NCI-H524 treated with DMSO at 0.1 percent for 48 hours (cell line): ENCODE measurements at places on chromosomes 7 and 10.

DNA sequence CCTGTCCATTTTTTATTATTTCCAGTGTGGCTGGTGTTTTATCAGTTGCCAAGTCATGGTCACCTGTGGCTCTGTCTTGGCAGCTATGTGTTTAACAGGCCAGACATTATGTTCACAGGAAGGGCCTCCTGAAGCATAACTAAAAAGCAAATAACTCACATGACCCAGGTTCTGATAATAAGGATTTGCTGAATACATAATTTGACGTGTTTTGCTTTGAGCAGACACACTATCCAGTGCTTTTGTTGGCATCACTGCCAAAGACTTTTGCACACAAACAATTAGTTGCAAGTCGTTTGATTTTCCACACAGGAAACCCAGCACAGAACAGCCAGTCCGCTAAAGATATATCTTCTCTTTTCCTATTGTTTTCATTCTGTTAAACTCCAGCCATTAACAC, 173.6 kb downstream of the ARL4A start:
- no peak for DNase-seq

GRCh38 chr7:55096323-55096722, 77.5 kb downstream of the EGFR start:
- no peak for DNase-seq

DNA sequence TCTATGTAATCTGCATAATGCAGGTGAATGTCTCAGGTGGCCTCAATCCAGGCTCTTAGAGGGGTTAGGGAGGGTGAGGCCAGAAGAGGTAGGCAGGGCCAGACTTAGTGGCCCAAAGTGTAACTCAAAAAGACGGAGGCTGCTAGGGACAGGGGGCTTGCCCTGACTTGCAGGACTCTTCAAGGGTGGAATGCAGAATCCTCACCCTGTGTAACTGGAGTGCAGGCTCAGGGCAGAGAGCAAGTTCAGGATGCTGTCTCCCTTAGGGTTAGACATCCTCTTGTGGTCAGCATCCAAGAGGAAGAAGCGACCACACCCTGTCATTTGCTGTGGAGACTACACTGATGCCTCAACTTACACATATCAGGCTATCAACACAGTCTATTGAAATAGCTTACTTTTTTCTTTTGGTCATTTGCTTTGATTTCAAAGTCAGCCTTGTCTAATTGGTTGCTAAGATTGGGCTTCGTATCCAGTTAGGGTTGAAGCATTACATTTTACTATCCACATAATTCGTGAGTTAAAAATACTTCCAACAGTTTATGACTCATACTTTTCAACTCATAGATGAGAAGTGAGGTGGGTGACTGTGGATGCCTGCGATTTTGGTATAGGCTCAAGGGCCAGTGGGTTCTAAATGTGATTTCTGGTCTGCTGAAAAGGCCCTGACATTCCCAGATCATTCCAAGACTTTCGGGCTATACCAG, 563.6 kb downstream of the SUGCT start:
- no peak for DNase-seq

- no peak for DNase-seq
These were observed 135.4 kb downstream of the EMX2 start for GRCh38 chr10:117677890-117678500.

GRCh38 chr10:6843894-6844650, 264.0 kb upstream of the PRKCQ start:
- DNase-seq: no peak

DNA sequence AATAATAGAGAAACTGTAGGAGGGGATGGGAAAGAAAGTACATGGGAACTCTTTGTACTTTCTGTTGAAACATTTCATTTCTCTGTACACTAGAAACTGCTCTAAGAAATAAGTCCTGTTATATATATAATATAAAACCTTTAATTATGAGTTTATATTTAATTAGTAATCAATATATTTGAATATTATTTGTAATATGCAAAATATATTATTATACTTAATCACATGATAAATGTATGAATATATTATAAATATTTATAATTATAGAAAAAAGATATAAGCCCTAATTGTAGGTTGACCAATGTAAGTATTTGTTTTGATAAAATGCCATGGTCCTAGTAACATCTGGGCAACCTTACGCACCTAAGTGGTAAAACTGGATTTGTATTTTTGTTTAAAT, 51.0 kb downstream of the GNAT3 start:
- DNase-seq: no peak

GRCh38 chr7:113134025-113134424, 15.7 kb upstream of the SMIM30 start:
- no peak for DNase-seq

- DNase-seq: no peak
These were observed 39.8 kb downstream of the AKR1B1 start for GRCh38 chr7:134419085-134419484.

DNA sequence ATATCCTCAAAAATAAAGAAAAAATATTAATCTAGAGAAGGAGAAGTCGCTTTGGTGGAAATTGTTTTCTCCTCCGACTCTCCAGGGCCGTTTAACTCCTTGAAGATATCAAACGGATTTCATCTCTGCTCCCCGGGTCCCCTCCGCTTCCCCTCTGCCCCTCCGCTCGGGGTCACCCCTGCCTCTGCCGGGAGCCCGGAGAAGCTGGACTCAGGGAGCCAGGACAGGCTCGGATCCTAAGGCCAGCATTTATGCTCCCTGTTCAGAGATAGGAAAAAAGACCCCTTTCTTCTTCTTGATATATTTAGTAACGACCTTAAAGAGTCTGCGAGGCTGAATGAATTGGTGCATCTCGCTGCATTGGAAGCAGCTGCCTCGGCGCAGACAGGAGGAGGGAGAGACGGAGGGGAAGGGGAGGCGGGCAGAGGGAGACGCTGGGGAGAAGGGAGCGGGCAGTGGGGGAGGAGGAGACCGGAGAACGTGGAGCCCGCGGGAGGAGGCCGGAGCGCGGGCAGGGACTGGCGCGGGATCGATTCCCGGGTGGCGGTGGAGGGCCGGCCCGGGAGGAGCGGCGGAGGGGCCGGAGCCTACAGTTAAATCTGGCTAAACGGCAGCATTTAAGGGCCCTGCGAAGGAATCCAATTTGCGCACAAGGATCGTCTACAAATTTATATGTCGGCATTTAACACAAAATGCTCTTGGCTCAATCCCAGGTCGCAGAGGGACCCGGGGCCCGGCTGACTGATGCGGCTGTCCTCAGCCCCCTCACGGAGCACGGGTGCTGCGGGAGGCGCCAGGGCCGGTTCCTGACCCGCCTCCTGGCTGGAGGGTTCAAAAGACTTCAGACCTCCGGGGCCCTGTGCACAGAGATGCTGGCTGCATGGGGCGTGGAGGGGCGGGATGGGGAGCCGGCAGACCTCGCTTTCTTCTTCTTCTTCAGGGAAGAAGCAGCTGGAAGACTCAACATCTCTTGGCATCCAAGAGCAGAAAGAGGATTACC, 55.6 kb downstream of the CRTAC1 start:
- no peak for DNase-seq

DNA sequence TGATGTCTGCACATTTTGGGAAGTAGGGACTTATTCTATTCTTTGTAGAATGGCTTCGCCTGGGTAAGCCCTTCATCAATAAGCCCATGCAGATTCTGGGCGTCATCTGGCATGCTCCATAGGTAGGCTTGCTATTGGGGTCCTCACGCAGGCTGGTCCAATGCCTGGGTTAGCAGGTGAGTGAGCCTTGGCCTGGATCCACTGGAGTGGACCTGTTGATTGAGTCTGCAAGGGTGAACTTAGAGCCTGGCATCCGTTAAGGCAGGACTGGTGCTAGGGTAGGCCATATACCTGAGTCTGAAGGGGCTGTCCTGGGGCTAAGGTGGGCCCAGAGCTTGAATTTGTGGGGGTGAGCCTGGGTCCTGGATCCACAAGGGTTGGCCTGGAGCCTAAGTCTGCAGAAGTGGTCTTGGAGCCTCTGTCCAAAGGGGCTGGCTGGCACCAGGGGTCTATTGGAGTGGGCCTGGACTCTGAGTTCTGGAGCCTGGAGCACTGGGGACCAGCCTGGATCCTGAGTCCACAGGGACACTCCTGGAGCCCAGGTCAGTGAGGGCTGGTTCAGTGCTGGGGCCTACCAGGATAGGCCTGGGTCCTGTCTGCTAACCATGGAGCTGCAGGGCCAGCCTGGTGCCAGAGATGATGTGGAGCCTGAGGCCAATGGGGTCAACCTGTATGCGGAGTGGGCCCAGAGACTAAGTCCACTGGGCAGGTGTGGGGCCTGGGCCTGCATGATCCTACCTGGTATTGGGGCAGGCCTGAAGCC, 297.7 kb downstream of the PTPRN2 start:
- no peak for DNase-seq

DNA sequence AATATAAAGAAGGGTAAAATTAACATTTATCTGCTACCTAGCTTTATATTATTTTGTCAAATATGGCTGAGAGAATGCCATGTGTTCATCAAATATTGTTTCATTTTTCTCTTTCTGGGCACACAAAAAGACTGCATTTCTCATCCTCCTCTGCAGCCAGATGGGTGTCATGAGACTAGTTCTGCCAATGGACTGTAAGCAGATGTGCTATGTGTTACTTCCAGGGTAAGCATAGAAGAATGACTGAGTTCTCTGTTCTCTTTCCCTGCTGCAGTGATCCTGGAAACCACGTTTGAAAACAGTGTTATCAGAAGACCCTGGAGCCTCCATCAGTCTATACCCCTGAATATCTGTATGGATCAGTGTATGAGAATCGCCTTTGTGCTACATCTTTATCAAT, 24.1 kb upstream of the SLK start:
- no peak for DNase-seq

GRCh38 chr7:154986200-154986945, 16.6 kb downstream of the PAXIP1 start:
- no peak for DNase-seq

GRCh38 chr10:27248215-27248614, 7.6 kb upstream of the ACBD5 start:
- no peak for DNase-seq

- no peak for DNase-seq
These were observed 2.9 kb upstream of the MLLT10 start for GRCh38 chr10:21531164-21531563.

DNA sequence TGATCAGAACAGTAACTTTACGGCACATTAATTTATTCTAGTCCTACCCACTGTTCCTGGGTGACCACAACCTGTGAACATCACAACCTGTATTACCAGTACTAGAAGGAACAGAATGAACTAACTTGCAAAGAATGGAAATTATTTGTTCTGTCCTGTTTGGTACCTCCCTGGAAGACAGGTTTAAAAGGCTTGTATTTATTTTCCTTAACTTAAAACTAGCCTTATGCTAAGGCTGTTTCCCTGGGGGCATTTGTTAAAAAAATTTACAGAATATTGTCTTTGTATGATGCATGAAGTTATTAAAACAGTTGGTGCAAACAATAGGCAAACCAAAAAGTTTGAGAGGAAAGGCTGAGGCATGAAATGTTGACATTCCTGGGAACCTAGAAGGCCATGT, 132.7 kb downstream of the DNAJC1 start:
- DNase-seq: no peak

DNA sequence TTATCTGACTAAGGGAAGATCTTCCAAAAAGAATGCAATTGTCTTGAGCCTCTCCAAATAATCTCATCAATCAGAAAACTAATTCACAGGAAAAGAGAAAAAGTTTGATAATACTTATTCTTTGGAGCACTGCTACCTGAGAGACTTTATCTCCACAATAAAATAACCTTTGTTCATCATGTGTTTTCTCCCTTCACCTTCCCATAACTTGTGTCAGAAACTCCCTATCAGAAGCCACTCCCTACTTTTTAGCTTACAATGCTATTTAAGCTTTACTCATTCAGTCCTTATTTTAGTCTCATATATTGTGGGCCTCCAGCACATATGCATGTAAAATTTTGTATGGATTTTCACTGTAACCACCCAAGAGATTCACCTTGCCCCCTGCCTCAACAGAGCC, 998 bp downstream of the CYP3A43 start:
- no peak for DNase-seq
